Islet precursor cell (in vitro differentiated cells): ENCODE measurements at places on chromosomes 1 and 21.

GRCh38 chr1:241308471-241308870, 48.5 kb downstream of the RGS7 start:
- DNase-seq: no peak

- DNase-seq: no peak
Measured at GRCh38 chr21:46368533-46369285, 44.8 kb downstream of the PCNT start.

GRCh38 chr1:216765346-216766300, 42.4 kb upstream of the ESRRG start:
- DNase-seq: no peak

DNA sequence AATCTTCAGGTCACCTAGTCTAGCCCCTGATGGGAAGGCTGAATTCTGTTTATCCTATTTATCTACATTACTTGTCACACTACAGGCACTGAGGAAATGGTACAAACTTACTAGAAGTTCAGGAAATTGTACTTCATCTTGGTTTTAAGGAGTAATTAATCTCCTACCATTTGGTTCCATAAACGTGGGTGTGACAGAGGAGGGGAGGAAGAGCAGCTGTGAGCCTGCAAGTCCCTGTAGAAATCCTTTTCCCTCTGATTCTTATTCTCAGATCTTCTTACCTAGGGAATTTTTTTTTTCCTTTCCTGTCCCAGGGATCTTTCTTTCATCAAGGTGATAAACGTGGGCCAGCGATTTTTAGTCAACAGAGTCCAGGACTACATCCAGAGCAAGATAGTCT, 14.1 kb downstream of the PFKFB2 start:
- no peak for DNase-seq

DNA sequence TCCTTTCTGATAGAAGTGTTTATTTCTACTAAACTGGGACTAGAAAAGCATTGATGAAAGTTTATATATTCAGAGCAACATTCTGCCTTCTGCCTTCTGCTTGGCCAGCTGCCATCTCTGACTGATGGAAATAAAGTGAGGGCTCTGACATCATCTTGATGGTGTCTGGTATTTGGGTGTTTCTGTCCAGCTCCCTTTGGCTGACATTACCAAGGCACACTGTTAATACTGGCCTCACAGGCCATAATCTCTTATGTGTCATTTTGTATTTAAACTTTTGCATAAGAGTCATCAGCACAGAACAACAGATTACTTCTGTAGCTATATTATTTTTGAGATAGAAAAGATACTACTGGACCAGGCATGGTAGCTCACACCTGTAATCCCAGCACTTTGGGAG, 216.9 kb downstream of the RYR2 start:
- no peak for DNase-seq

GRCh38 chr1:157499521-157499920, 52.8 kb downstream of the FCRL5 start:
- no peak for DNase-seq

- DNase-seq: no peak
Measured at GRCh38 chr1:168263130-168263529, 17.5 kb upstream of the TBX19 start.

DNA sequence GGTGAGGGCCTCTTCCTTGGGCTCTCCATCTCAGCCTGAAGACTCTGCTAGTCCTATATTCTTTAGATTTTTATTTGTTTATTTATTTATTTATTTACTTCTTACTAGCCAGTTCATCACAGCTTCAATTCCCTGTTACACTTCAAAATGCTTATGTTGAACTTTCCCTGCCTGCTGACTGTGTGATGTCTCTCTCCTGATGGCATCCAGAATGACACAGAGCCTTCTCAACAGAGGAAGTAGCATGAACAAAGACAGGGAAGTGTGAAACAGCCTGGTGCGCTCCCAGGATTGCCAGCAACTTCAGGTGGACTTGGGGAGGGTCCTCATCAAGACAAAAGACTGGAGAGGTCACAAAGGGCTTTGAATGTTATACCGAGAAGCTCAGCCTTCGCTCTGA, 4.3 kb upstream of the IPO13 start:
- no peak for DNase-seq

GRCh38 chr1:21778405-21778727, 4.6 kb downstream of the USP48 start:
- no peak for DNase-seq
